NCI-H187 (cell line): ENCODE measurements at places on chromosomes 3 and 15.

- DNase-seq = no peak
Measured at GRCh38 chr15:23663232-23663631, 15.6 kb upstream of the MAGEL2 start.

- no peak for DNase-seq
Measured at GRCh38 chr15:65421360-65422215, 1.2 kb downstream of the IGDCC4 start.

GRCh38 chr3:10358309-10358980 is 37.5 kb upstream of the SEC13 start:
- no peak for DNase-seq

GRCh38 chr3:113953677-113954076 is 5.9 kb downstream of the ZDHHC23 start:
- DNase-seq = no peak

DNA sequence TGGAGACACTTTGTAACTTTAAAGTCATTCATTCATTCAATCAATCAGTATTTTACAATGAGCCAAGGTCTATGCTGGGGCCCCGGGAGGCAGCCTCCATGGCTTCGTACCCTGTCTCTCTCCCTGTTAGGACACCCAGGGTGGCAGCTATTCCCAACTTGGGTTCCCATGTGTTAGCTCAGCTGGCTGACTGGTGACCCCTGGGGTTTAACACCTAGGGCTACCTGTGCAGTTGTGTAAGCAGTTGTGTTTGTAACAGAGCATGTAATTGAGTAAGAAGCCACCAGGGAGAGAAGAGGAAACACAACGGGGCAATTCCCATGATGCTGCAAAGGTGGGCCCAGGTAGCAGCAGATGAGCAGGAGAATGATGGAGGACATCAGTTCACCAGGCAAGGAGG is 132.4 kb downstream of the ADAMTS9 start:
- DNase-seq = no peak
